CD4-positive, alpha-beta memory T cell (primary cell): ENCODE measurements at places on chromosomes 2 and 18. TPM values are rescaled to one million over a fixed set of nuclear protein-coding genes. Genes with fewer than 3 reads are reported as not detected.

Gene LONRF2
- total RNA-seq: 0.06 TPM

- H3K4me1 ChIP-seq: no peaks in the 10 kb centered on the region
- no peak for DNase-seq
- H3K27me3 ChIP-seq: no peaks in the 10 kb centered on the region
- no peak overlapping the region for H3K4me3 ChIP-seq
- H3K27ac ChIP-seq: no peak overlapping the region
These were observed 18.6 kb downstream of the ERCC3 start for GRCh38 chr2:127275356-127275755.

- peaks cover 16% of the 10 kb centered on the region for H3K4me1 ChIP-seq
- H3K36me3 ChIP-seq: peaks cover 26% of the 10 kb centered on the region
- H3K27me3 ChIP-seq: no peaks in the 10 kb centered on the region
- no peak overlapping the region for H3K27ac ChIP-seq
- DNase-seq: no peak
These were observed 4.3 kb downstream of the DBI start for GRCh38 chr2:119371111-119371510.

DNA sequence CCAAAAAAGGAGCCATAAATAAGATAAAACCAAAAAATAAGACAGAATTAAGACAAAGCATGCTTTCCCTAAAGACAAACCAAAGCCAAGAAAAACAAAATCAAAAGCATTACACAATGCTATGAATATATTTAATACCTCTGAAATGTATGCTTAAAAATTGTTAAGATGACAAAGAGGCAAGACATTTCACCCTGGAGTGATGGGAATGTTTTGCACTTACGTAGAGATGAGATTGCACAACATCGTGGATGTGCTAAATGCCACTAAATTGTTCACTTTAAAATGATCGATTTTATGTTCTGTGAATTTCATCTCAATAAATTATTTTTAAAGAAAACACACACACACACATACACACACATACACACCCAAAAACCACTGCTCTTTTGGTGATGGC lies 386.6 kb upstream of the KLHL29 start:
- no peaks in the 10 kb centered on the region for H3K27me3 ChIP-seq
- no peak for DNase-seq
- no peak overlapping the region for H3K27ac ChIP-seq
- H3K4me1 ChIP-seq: no peaks in the 10 kb centered on the region

Gene DCDC2C
- total RNA-seq: not detected

DNA sequence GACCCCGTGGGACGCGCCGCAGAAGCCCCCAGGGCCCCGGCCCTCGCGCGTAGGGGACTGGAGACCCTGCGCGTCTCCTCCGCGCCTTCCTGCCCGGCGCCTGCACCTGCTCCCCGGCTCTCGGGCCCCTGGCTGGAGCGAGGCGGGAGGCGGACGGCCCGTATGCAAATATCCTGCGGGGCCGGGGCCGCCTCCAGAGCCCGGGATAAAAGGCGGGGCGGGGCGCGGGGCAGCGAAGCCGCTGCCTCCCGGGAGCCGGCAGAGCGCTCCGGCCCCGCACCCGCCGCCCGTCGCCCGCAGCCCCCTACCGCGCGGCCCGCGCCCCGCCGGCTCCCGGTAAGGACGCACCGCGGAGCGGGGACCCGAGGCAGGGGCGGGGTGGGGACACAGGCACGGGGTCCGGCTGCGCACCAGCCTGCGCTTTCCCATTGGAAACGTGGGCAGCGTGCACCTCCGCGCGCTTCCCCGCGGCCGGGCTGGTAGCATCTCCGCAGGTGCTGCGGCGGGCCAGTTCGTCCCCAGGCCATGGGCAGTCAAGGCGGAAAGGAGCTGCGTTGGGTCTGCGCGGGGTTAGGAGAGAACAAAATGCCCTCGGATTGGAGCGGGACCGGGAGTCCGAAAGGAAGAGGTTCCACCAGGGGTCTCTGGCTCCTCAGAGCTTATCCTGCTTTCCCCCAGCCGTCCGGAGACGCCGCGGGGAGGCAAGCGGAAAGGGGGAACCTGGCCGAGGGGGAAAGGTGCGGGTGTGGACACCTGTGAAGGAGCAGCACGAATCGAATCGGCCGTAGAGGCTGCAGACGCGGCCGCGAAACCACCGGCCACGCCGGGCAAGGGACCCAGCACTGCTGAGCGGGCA lies at the start of gene ATP6V1C2:
TSS of gene ATP6V1C2 (plus strand) at position 235 of the 856 bp plus-strand sequence. CDS start 1,220 bp downstream, outside the sequence.
- no peak within 1 kb of the TSS for H3K27ac ChIP-seq
- no peak within 1 kb of the TSS for H3K4me3 ChIP-seq
- H3K36me3 ChIP-seq: no peaks in the 10 kb centered on the region
- no peak for DNase-seq
- peaks cover 29% of the 10 kb centered on the region for H3K27me3 ChIP-seq
- peaks cover 15% of the 10 kb centered on the region for H3K4me1 ChIP-seq

GRCh38 chr2:224860786-224861185 lies 144.6 kb upstream of the CCDC195 start:
- H3K4me1 ChIP-seq: no peaks in the 10 kb centered on the region
- DNase-seq: no peak
- no peaks in the 10 kb centered on the region for H3K27me3 ChIP-seq
- peaks cover 57% of the 10 kb centered on the region for H3K36me3 ChIP-seq
- H3K27ac ChIP-seq: no peak overlapping the region

GRCh38 chr2:78980152-78980465 lies 45.4 kb upstream of the REG3G start:
- no peak overlapping the region for H3K27ac ChIP-seq
- H3K27me3 ChIP-seq: no peaks in the 10 kb centered on the region
- no peaks in the 10 kb centered on the region for H3K36me3 ChIP-seq

DNA sequence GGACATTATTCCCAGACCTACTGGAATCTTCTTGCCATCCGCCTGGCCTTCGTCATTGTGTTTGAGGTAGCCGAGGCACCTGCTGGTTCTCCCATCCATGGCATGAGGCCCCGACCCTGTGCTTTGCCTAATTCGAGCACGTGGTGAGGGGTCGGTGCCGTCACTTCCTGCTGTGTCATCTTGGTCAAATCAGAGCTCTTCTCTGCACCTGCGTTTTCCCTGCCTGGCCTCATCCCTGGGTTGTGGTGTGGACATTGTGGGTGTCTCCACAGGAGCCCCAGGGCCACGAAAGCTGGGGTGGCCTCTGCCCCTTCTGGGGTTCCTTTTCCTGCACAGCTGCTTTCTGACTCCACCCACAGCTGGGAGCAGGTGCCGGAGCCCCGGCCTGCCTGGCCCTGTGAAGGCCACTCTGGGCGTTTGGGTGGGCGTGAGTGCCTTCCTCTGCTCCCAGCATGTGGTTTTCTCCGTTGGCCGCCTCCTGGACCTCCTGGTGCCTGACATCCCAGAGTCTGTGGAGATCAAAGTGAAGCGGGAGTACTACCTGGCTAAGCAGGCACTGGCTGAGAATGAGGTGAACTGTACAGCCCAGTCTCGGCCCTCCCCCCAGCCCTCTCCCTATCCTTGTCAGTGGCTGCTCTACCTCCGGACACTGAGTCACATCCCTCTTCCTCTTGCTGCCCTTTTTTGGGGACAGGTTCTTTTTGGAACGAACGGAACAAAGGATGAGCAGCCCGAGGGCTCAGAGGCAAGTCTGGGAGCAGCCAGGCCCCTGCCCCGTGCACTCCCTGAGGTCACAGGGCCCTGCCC lies 34.9 kb downstream of the ANO7 start:
- peaks cover 10% of the 10 kb centered on the region for H3K4me1 ChIP-seq
- no peak overlapping the region for H3K4me3 ChIP-seq
- no peak for DNase-seq
- peaks cover under 1% of the 10 kb centered on the region for H3K36me3 ChIP-seq
- H3K27me3 ChIP-seq: no peaks in the 10 kb centered on the region

- H3K4me3 ChIP-seq: no peak overlapping the region
- H3K36me3 ChIP-seq: peaks cover 16% of the 10 kb centered on the region
- H3K4me1 ChIP-seq: no peaks in the 10 kb centered on the region
- DNase-seq: no peak
These were observed 51.9 kb downstream of the GLS start for GRCh38 chr2:190932514-190932913.

Gene CNRIP1
- 0.29 TPM for total RNA-seq

GRCh38 chr18:63881851-63882250 lies 5.7 kb upstream of the SERPINB2 start:
- no peak for DNase-seq
- no peaks in the 10 kb centered on the region for H3K36me3 ChIP-seq
- no peaks in the 10 kb centered on the region for H3K27me3 ChIP-seq
- H3K4me1 ChIP-seq: no peaks in the 10 kb centered on the region

Gene PROKR1
- not detected for total RNA-seq

DNA sequence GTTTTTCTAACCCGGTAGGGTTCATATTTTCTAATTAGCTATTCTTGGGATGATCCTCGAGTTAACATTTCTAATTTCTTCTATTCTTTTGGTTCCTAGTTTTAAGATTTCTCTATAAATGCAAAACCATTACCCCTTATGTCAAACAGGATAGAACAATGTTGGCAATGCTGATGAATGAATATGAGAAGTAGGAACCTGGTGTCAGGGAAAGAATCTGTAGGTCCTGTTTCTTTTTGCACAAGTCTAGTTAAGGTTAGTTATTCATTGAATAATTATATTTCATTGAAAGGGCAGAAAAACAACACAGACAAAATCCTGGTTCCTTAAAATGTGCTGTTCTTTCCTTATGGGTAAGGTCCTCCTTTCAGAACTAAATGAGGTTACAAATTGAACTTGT lies 766.4 kb upstream of the FAM98A start:
- no peaks in the 10 kb centered on the region for H3K36me3 ChIP-seq
- no peaks in the 10 kb centered on the region for H3K4me1 ChIP-seq
- H3K4me3 ChIP-seq: no peak overlapping the region

Gene SAG
- not detected for total RNA-seq

Gene CHAC2
- 1.6 TPM for total RNA-seq

- H3K4me1 ChIP-seq: no peaks in the 10 kb centered on the region
- H3K27ac ChIP-seq: no peak overlapping the region
- no peaks in the 10 kb centered on the region for H3K27me3 ChIP-seq
- DNase-seq: no peak
- no peaks in the 10 kb centered on the region for H3K36me3 ChIP-seq
These were observed 77.5 kb upstream of the LRATD1 start for GRCh38 chr2:14554849-14555545.

Gene CFAP65
- total RNA-seq: not detected

- H3K36me3 ChIP-seq: no peaks in the 10 kb centered on the region
- H3K27me3 ChIP-seq: no peaks in the 10 kb centered on the region
- no peak overlapping the region for H3K4me3 ChIP-seq
- H3K4me1 ChIP-seq: peaks cover 15% of the 10 kb centered on the region
These were observed 3.2 kb upstream of the NEMP2 start for GRCh38 chr2:190537765-190538164.

- no peak overlapping the region for H3K4me3 ChIP-seq
- H3K36me3 ChIP-seq: no peaks in the 10 kb centered on the region
- H3K27me3 ChIP-seq: no peaks in the 10 kb centered on the region
- no peaks in the 10 kb centered on the region for H3K4me1 ChIP-seq
These were observed 144.0 kb downstream of the TMEM163 start for GRCh38 chr2:134574611-134575330.

Gene TCF23
- total RNA-seq: not detected

- peak; percentile 3 for DNase-seq
- peak overlapping the region; percentile 27 for H3K27ac ChIP-seq
- H3K36me3 ChIP-seq: peaks cover under 1% of the 10 kb centered on the region
- H3K4me3 ChIP-seq: peak overlapping the region; percentile 6
These were observed 773 bp downstream of the CMPK2 start for GRCh38 chr2:6864923-6865345.

DNA sequence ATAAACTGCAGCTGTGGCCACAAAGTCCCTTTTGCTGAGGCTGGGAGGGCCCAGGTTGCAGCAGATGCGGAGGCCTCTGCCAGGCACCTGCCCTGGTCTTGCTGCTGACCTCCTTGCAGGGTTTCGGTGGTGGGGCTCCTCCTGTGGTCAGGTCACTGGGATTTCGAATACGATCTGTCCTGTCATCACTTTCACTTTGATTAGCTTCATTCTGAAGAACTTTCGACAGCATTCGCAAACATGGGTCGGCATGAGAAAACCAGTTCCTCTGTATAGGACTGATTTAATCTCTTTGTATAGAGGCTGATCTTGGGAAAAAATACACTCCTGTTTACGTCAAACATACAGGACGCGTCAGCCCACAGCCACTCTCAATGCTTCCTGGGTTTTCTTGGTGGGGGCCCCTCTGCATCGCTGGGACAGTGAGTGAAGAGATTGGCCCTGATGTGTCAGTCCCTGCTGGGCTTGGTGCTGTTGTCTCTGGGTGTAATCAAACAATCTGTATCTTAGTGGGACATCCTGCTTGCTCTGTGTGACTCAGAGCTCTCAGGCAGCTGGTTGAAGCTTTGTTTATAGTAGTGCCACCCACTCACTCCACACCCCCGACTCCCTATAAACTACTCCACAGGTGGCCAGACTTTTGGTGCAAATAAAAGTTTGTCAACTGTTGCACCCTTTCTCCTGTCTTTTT lies 209.4 kb upstream of the CXCR4 start:
- peak overlapping the region; percentile 69 for H3K27ac ChIP-seq
- DNase-seq: peak; percentile 89
- H3K36me3 ChIP-seq: no peaks in the 10 kb centered on the region
- no peaks in the 10 kb centered on the region for H3K27me3 ChIP-seq

GRCh38 chr18:48084858-48085257 lies 154.4 kb upstream of the SMAD2 start:
- H3K27me3 ChIP-seq: no peaks in the 10 kb centered on the region
- H3K4me1 ChIP-seq: no peaks in the 10 kb centered on the region
- no peaks in the 10 kb centered on the region for H3K36me3 ChIP-seq
- no peak overlapping the region for H3K27ac ChIP-seq
- no peak for DNase-seq

DNA sequence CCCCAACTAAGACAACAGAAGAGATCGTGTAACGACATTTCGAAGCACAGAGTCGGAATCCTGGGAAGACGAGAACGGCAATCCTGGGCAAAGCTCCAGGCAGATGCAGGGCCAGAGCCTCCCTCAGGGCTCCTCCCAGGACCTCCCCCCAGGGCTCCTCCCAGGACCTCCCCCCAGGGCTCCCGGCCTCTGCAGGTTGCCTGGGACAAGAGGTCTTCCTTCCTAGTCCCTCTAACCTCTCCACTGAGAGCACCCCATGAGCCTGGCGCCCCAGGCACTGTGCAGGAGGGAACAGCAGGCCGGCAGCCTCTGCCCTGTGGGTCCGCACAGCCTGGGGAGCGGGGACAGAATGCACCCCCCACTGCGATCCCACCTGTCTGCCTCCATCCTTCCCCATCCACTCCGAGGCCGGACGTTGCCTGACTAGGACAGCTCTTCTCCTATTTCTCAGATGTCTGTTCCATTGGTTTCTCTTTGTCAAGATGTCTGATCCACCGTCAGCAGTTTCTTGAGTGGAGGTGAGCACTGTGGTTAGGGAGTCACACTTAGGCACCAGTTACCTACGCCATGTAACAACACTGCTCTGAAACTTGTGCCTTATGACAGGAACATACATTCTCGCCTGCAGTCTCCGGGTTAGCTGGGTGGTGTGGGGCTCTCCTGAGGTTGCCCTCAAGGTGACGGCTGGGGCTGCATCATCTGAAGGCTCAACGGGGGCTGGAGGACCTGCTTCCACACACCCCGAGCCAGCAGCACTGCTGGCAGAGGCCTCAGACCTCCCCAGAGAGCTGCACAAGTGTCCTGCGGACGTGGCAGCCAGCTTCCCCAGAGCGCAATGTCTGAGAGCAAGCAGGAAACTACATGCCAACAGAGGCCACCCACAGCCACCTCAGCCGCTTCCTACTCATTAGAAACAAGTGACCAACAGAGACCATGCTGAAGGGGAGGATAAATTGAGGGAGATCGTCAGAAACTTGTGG lies 28.9 kb downstream of the ADI1 start:
- no peak overlapping the region for H3K4me3 ChIP-seq
- H3K27me3 ChIP-seq: no peaks in the 10 kb centered on the region
- no peaks in the 10 kb centered on the region for H3K36me3 ChIP-seq
- no peak for DNase-seq
- H3K27ac ChIP-seq: no peak overlapping the region
- no peaks in the 10 kb centered on the region for H3K4me1 ChIP-seq
